ENCODE measurements at places on chromosomes 3 and 15. TPM values are rescaled to one million over a fixed set of nuclear protein-coding genes. Genes with fewer than 3 reads are reported as not detected.

Gene DNAJC13
- 30.1 TPM for total RNA-seq

DNA sequence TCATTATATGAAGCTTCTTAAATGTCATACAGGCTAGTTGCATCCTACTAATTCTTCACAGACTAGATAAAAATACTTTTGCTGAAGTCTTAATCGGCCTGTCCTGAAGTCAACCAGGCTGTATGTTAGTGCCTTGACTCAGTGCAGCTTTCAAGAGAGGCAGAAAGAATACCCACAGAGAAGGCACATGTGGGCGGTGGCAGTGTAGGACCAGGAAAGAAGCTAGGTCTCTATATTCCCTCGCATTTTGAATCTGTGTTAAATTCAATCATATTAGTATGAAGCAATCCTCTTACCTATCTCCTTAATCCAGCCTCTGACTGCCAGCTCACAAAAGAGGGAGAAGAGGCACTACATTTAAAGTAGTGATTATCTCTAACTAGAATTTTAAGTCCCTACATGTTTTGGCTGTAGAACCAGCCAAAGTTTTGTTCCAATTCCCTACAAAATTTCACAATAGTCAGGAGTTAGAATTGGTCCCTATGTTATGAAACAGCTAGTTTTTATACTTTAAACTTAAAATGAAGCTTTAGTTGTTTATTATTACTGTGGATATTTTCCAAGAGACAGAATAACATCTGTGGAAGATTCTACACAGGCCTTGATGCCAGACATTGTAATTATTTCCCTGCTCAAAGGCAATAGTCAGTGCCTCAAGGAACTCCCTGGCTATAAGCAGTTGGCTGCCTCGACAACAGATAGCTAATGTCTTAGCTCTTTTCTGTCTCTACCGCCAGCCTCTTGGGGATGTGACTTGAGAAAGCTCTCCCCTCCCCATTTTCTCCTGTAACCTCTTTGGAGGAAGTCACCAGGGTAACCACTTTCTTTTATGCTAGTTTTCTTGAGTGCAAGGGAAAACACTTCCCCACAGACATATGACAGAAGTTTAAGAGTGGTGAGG, 31.9 kb downstream of the CRTC3 start:
- DNase-seq = peak; percentile 31

DNA sequence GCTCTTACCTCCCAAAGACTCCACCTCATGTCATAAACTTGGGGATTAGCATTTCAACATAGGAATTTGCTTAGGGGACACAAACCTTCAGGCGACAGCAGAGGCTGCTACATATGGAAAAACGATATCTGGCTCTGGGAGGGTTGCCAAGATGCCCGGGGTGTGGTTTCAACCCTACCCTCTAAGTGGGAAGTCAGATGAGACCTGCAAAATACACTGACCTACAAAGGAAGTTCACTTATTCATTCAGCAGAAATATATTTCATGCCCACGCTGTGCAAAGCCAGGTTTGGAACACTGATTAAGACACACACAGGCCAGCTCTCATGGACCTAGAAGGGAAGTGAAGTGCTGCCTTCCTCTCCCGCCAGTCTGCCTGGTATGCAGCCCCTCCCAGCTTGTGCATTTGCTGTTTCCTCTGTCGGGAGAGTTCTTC, 239.3 kb downstream of the FEZF2 start:
- DNase-seq = no peak

- no peak for DNase-seq
These were observed 97.2 kb downstream of the SEC22A start for GRCh38 chr3:123298903-123299302.

GRCh38 chr3:134483195-134483900, 2.4 kb downstream of the ANAPC13 start:
- no peak for DNase-seq

GRCh38 chr3:45659661-45660566, 29.3 kb upstream of the SACM1L start:
- DNase-seq = peak; percentile 70

- DNase-seq = no peak
These were observed 31.3 kb upstream of the RAB6B start for GRCh38 chr3:133926736-133927539.
